ENCODE measurements at places on chromosomes 7 and 10.

DNA sequence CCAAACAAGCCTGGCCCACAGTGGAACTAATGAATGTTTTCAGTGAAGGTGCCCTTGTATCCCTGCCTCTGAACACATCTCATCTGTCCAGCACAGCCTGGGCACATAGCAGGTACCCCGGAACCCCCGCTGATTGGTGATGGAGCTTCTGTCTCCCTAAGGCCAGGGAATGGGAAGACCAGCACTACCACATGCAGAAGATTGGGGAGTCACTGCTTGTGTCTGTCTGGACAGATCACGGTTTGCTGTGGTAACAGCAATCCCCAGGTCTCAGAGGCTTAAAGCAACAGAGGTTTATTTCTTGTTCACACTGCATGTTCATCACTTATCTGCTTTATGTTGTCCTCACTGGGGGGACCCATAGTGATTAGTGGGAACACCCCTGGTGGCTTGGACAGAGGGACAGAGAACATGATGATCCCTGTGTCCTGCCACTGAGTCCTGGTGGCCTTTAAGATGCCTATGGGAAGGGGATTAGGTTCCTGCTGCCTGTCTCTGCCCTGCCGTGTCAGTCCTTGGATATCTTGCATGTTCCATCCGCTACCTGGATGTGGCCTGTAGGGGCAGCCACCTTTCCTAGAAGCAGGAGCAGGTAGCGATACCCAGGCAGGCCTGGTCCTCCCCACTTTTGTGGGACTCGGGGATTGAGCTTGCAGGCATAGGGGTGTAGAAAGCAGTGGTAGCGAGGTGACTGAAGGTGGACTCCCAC is 3.6 kb downstream of the TSPAN14 start:
- no peak for DNase-seq

- no peak for DNase-seq
These were observed 117.0 kb upstream of the BTBD16 start for GRCh38 chr10:122154031-122154544.

DNA sequence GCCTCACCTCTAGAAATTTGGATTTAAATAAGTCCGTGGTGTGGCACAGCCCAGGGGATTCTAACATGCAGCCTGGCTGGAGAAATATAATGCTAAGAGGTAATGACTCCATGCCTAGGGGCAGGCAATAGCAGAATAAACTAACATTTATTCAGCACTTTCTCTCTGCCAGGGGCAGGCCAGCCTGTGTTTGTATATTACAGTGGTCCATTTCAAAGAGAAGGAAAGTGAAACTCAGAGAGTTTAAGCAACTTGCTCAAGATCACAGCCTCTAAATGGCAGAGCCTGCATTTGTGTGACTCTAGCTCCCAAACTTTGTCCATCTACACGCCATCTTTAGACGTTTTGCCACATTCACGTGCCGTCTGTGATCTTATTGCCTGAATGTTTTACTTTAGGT is 6.7 kb upstream of the LRRC18 start:
- DNase-seq, result no peak

- DNase-seq, result no peak
These were observed 36.9 kb downstream of the SLC26A4 start for GRCh38 chr7:107697321-107698049.

DNA sequence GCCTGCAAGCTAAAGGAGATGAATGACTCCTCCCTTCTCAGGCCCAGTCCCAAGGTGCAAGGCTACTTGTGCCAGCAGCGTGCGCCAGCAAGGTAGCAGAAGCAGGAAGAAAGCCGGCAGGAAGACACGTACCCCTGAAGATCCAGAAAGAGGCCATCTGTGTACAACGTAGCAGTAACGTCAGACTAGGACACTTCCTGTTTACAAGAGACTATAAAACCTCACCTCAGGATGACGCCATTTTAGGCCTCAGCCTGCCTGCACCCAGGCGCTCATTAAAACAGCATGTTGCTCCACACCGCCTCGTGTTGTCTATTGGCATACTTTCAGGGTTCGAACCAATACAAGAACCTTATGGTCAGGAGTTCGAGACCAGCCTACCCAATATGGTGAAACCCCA is 41.4 kb upstream of the SNX10 start:
- DNase-seq, result no peak

GRCh38 chr10:112274831-112275230 is 8.4 kb upstream of the TECTB start:
- no peak for DNase-seq

Measured in lung microvascular endothelial cell (primary cell).